ENCODE measurements at places on chromosomes 16 and 17.
A peak's percentile ranks its signal among the peaks of the same experiment; 100 is the strongest.

- no peak for DNase-seq
Measured at GRCh38 chr16:53711390-53711789, 7.4 kb downstream of the FTO start.

- peak; percentile 70 for DNase-seq
Measured at GRCh38 chr17:879546-880442, 97.6 kb downstream of the MRM3 start.

GRCh38 chr17:4573115-4573514 lies 11.2 kb upstream of the SMTNL2 start:
- DNase-seq, result no peak

DNA sequence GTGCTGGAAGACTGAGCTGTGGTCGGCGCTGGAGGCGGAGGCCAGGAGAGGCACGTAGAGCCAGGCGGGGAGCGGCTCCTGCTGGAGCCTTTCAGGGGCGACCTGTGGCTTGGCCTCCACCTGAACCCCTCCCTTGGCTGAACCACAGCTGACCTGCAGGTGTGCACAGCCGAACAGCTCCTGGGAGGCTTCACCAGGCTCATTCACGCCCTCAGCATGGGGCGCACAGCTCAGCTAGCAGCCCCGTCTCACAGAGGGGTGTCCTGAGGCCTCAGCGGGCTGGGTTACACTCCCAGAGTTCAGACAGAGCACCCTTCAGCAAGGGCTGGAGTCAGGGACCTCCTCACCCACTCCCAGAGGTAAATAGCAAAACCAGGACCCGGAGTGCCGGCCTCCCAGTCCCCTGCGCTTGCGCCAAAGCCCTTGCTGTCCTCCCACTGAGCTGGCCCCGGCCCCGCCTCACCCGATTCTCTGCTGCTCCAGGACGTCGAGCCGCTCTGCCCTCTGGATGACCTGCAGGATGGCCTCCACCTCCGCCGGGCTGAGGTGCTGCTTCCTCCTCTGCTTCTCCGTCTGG lies 31.7 kb downstream of the RPH3AL start:
- no peak for DNase-seq

- peak; percentile 60 for DNase-seq
Measured at GRCh38 chr17:79042421-79043190, 18.6 kb downstream of the C1QTNF1 start.

- DNase-seq, result peak; percentile 30
Measured at GRCh38 chr16:56708525-56709442, 21.1 kb upstream of the NUP93 start.

DNA sequence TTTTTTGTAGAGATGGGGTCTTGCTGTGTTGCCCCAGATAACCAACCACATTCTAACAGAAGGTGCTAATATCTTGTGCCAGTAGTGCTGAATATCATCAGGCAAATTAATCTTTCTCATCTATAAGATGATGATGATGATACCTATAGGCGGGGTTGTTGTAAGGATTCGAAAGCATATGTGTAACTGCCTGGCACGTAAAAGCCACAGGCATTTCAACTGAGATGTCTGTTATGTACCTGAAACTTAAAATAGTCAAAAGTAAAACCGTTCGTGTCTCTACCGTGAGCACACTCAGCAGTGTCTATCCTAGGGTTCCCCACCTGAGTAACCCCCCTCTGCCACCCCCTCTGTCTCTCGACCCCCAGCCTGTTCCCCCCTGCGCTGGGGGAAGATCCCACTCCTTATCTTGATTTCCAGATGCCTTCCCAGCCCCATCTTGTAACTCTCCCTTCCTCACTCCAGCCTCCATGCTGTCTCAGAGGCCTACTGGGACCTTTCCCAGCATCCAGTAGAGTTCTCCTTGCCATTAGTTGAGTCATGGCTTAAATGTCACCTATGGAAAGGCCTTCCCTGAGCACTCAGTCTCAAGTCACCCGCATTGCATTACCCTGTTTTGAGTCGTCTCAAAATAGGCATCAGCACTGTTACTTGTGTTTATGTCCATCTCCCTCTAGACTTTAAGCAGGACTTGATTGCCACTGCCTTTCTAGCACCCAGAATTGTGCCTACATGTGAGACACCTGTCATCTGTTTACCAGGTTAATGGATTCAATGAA lies 34.1 kb downstream of the CDRT15 start:
- DNase-seq, result no peak

DNA sequence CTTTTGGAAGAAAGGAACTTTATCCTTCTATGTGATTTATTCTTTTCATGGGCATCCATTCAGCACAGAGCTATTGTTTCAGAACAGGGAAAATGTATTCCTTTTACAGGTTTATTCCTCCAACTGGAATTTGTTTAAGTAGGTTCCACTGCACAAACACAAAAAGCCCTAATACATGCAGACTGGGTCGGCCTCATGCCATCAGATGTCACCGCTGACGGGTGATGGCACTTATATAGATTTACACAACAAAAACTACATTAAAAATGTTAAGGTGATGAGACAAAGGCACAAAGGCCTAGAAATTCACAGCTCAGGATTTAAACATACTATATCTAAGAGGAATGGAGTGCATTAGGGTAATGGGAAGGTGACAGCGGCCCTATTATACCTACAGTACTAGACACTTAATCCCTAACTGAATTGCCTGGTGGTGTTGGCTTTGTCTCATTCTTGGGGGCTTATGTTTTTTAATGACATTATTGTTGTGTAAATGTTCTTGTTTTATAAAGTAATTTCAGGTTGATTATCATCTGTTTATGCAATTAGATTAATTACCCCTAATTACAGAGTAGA lies 276.4 kb upstream of the PSMD7 start:
- DNase-seq, result no peak

- DNase-seq, result peak; percentile 96
Measured at GRCh38 chr16:85027349-85027957, at the start of gene KIAA0513. Gene KIAA0513, plus strand, starts transcription at chr16:85027795. Its CDS starts 39,277 bp downstream, at chr16:85067072.

DNA sequence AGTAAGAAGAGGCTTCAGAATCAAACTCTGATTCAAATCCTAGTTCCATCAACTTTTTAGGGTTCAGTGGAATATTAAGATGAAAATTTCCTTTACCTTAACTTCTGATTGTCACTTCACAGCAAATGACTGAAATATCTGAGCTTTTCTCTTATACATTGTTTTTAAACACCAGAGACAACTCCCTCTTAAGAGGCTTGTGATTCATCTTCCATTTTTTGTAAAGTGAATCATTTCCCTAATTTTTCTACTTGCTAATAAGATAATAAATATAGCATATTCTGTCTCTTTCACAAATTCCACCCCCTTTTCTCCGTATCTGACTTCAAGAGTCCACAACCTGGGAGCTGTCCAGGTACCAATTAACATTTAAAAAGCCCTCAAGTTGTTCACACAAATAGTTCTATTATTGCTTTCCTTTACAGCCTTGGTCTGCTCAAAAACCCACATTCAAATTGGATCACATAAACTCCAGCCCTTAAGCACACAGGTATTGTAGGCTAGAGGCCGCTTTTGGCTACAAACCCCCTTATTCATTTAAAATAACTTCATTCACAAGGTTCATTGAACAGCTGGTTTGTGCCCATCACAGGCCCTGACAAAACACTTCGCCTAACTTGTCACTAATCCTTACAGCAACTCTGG lies 14.1 kb upstream of the UTP6 start:
- no peak for DNase-seq

DNA sequence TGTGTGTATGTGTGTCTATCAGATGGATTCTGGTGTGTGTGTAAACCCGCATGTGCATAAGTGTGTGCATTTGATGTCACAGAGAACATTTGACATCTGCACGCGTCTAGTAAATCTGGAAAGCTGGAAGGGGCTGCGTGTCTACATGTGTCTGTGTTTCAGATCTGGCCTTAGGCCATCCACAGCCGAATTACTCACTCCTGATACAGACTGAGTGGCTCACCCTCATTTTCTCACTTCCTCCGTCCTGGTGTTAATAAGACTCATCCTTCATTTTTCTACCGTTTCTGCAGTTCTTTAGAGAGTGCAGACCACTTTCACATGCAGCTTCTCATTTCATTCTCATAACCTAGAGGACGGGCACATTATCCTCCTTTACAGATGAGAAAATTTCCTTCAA lies 491.6 kb downstream of the CDH13 start:
- DNase-seq, result no peak

GRCh38 chr16:4338125-4338582 lies 13.0 kb downstream of the PAM16 start:
- no peak for DNase-seq

DNA sequence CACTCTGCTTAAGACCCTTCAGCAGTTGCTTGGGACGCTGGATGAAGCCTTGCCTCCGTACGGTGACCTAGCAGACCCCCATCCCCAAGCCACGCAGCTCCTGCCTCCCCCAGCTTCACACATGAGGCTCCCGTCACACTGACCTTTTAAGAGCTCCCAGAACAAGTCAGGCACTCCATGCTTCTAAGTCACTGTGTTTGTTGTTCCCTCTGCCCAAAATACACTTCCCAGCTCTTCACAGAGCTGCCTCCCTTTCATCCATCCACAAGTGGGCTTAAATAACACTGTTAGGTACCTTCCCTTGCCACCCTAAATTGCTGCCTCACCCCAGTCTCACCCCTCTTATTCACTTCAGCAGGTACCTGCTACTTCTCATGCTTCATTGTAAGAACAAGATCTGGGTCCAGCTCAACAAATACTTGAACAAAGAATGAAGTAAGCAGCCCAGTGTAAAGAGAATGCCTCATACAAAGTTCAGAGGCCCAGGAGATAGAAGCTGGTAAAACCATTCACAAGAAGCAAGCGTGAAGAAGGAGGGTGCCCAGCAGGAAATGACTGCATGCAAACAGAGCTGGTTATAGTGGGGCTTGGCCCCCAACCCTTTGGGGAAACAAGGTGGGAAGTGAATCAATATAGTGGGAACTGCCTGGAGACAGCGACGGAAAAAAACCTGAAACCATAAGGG lies 5.8 kb downstream of the ZC3H7A start:
- no peak for DNase-seq

DNA sequence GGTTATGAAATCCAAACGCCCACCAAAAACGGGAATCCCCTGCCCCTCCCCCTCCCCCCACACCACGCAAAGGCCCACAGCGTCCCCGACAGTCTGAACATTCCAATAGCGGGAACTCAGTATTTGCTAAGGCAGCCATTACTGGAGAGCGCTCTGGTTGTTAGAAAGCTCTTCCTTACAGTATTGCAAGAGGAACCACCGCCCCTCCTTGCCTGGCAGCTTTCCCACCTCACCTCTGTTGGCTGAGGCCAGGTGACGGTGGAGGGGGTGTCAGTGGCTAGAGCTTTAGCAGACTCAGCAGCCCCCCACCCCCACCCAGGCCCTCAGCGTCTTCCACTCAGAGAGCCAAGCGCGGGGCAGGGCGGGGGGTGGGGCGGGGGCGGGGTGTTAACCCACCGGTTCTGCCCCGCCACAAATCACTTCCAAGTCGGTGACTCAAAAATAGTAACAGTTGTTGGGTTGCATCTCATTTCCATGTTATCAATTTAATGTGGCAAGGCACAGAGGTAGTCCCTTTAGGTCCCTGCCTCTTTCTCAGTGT lies 2.2 kb upstream of the PLEKHH3 start:
- no peak for DNase-seq

GRCh38 chr16:22139732-22140131 lies 22.6 kb upstream of the SDR42E2 start:
- no peak for DNase-seq

DNA sequence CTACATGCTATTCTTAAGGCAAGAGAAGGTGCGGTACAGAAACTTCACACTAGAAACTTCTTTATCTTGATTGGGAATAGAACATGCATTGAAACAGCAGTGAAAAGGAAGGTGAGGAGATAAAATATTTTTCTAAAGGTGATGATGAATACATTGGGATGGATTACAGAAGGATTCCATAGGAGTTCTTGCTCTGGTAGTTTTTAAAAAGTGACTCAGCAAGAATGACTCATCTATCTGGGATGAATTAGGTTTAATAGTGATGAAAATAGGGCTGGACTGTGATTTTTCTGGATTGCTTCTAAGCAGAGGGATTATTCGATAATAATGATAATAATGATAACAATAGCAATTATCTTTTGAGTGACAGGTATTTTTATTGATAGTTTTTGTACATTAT lies 65.6 kb upstream of the HS3ST4 start:
- no peak for DNase-seq

DNA sequence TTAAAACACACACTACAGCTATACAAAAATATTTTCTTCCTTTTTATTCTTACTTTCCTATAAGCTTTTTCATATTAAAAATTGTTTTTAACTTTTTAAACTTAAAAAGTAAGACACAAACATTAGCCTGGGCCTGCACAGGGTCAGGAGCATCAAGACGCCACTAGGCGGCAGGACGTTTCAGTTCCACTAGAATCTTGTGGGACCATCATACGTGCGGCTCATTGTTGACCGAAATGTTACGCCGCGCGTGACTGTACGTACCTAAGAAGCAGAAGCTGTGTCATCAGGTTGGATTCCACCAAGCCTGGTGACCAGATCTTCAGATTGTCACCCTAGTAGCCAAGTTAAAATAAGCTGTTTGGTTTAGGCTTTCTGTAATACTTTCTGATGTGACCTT lies 47.1 kb downstream of the USP10 start:
- no peak for DNase-seq

- DNase-seq, result peak; percentile 69
Measured at GRCh38 chr17:74493331-74493833, 26.9 kb downstream of the CD300A start.
